ENCODE measurements at places on chromosomes 5 and 9. TPM values are rescaled to one million over a fixed set of nuclear protein-coding genes. Genes with fewer than 3 reads are reported as not detected.

The AHRR gene
- 5.8 TPM for total RNA-seq

The OR13C5 gene
- not detected for total RNA-seq

The OGN gene
- not detected for total RNA-seq

The GABRA1 gene
- total RNA-seq: not detected

The WNT8A gene
- total RNA-seq: not detected

The RNF183 gene
- 0.23 TPM for total RNA-seq

The ZNF782 gene
- total RNA-seq: 9.2 TPM

The SLC6A7 gene
- total RNA-seq: not detected

The SPINK4 gene
- not detected for total RNA-seq

GRCh38 chr5:5014586-5015235 is 125.4 kb upstream of the ADAMTS16 start:
- H3K4me3 ChIP-seq: no peak overlapping the region
- no peaks in the 10 kb centered on the region for H3K27me3 ChIP-seq
- DNase-seq: no peak
- no peak overlapping the region for H3K27ac ChIP-seq
- H3K4me1 ChIP-seq: no peaks in the 10 kb centered on the region

- no peak overlapping the region for H3K4me3 ChIP-seq
- H3K27me3 ChIP-seq: no peaks in the 10 kb centered on the region
- H3K4me1 ChIP-seq: peaks cover 24% of the 10 kb centered on the region
- H3K36me3 ChIP-seq: peaks cover 12% of the 10 kb centered on the region
Measured at GRCh38 chr5:159171274-159171673, 38.1 kb downstream of the RNF145 start.

DNA sequence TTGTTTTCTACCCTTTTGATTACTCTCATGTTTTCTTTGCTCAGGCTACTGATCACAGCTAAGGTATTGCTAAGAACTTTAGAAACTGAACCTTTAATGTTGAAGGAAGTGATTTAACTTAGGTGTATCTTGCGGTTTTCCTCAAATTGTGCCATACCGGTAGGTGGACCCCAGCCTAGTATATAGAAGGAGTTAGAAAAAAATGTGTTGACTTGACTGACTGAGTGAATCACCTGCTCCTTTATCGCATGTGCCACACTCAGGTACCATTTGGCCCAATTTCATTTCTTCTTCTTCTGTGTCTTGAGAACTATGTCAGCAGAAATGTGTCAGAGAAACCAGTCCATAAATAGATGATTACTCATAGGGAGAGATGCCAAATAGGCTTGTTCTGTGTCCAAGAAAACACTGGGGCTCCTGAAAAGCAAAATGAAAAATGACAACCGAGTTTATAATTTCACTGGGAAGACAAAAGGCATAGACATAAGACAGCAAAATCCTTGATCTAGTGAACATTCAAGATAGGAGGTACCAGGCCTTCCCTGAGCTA is 19.4 kb downstream of the PLPPR1 start:
- H3K27ac ChIP-seq: no peak overlapping the region
- H3K4me3 ChIP-seq: no peak overlapping the region
- H3K36me3 ChIP-seq: no peaks in the 10 kb centered on the region
- no peaks in the 10 kb centered on the region for H3K4me1 ChIP-seq

GRCh38 chr5:42495914-42496313 is 72.7 kb downstream of the GHR start:
- no peaks in the 10 kb centered on the region for H3K36me3 ChIP-seq
- H3K27ac ChIP-seq: no peak overlapping the region
- no peak for DNase-seq

- no peaks in the 10 kb centered on the region for H3K4me1 ChIP-seq
- no peak for DNase-seq
- H3K36me3 ChIP-seq: no peaks in the 10 kb centered on the region
- no peak overlapping the region for H3K4me3 ChIP-seq
- H3K27ac ChIP-seq: no peak overlapping the region
- H3K27me3 ChIP-seq: no peaks in the 10 kb centered on the region
Measured at GRCh38 chr5:51028394-51028793, 354.9 kb upstream of the ISL1 start.

- H3K4me3 ChIP-seq: no peak overlapping the region
- H3K36me3 ChIP-seq: no peaks in the 10 kb centered on the region
- no peak for DNase-seq
- H3K27ac ChIP-seq: no peak overlapping the region
- H3K4me1 ChIP-seq: peaks cover 6% of the 10 kb centered on the region
- H3K27me3 ChIP-seq: no peaks in the 10 kb centered on the region
Measured at GRCh38 chr5:59660737-59661136, 232.8 kb downstream of the PDE4D start.

DNA sequence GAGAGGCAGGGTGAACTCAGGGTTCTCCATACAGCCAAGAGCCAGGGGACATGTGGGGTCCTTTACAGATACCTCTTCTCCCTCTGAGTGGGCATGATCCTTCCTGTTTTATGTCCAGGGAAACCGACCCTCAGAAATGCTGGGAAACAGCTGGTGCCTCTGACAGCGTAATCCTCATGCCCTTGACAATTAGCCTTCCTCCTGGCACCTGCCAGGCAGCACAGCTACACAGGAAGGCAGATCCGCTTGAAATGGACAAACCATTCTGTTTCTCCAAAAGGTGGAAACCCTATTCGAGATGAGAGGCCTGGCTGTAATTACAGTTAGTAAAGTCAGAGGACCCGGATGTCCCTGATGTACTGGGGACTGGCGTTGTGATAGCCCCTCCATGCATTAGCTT is 7.2 kb downstream of the ERGIC1 start:
- H3K4me3 ChIP-seq: no peak overlapping the region
- H3K36me3 ChIP-seq: peaks cover 28% of the 10 kb centered on the region
- no peaks in the 10 kb centered on the region for H3K27me3 ChIP-seq
- peaks cover 69% of the 10 kb centered on the region for H3K4me1 ChIP-seq
- peak overlapping the region; percentile 22 for H3K27ac ChIP-seq

DNA sequence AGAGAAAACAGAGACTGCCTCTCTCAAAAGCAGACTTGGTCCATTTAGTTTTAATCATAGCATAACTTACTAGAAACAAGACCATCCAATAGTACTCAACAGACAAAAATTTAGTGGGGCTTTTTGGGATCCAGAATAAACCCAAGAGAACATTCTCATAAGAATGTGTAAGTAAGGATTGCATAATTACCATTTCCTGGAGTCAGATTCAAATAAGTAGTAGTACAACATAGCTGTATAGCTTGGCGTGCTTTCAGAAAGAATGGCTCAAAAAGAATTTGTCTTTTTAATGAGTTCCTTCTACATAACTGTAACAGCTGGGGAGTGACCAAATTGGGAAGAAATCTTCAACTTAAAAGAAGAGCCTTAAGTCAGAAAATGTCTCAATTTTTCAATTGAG is 145.4 kb downstream of the DENND1A start:
- no peak for DNase-seq
- peaks cover 26% of the 10 kb centered on the region for H3K36me3 ChIP-seq
- no peak overlapping the region for H3K4me3 ChIP-seq
- no peaks in the 10 kb centered on the region for H3K27me3 ChIP-seq

DNA sequence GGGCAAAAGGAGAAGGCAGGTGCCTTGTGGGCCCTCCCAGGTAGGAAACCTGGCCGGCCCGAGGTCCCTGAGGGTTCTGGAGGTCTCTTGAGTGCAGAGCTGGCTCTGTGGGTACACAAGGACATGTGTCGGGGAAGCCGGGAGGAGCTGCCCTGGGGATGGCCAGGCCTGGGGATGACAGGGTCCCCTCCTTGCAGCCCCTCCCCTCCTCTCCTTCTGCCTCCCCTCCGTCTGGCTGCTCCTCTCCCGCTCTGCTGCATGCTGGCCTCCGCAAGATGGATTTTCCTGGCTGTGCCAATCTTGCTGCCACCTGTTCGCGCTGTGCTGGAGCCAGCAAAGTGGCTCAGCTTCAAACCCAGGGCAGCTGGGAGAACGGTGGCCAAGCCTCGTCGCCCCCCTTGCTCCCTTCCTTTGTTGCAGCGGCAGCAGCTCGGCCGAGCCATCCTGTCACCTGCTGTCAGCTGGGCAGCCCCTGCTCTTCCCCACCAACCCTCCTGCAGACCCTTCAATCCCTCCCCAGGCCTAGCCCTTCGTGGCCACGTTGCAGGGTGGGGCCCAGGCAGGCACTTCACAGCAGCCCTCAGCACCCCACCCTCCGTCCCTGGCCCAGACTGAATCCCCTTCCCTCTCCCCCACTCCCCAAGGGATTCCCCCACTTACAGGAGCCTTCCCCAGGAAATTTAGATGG is 17.6 kb upstream of the UNC5A start:
- H3K36me3 ChIP-seq: no peaks in the 10 kb centered on the region
- DNase-seq: no peak
- H3K4me3 ChIP-seq: no peak overlapping the region
- no peaks in the 10 kb centered on the region for H3K4me1 ChIP-seq
- H3K27ac ChIP-seq: no peak overlapping the region

- H3K27me3 ChIP-seq: no peaks in the 10 kb centered on the region
- no peak overlapping the region for H3K27ac ChIP-seq
- peaks cover 4% of the 10 kb centered on the region for H3K36me3 ChIP-seq
- peaks cover 33% of the 10 kb centered on the region for H3K4me1 ChIP-seq
- no peak overlapping the region for H3K4me3 ChIP-seq
- no peak for DNase-seq
Measured at GRCh38 chr5:61416420-61416819, 84.4 kb downstream of the ZSWIM6 start.

DNA sequence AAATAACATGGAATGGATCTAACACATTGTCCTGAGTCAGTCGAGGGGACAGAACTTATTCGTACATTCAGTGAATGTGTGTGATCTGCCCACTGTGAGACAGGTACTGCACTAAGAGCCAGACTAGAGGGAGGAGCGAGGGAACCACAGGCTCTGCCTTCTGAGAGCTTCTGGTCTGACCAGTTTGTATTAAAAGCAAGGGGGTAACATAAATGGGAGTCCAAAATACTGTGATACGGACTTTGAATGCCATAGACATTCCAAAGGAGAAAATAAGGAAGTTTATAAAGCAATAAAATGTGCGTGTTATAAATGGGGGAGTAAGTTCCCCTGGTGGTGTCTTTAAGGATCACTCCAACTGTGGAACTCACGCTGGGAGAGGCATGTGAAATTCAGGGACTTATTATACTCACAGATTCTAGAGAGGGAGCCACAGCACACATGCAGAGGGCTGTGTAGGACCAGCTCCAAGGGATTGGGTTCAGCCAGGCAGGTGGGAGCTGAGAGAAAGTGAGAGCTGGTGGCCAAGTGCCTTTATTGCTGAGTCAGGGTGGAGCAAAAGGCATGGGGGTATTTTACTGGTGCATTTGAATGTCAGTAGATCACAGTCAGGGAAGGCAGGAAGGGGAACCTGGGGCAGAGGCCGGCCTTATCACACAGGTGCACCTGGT is 186.5 kb upstream of the WWC1 start:
- no peak for DNase-seq
- no peaks in the 10 kb centered on the region for H3K4me1 ChIP-seq
- no peak overlapping the region for H3K4me3 ChIP-seq
- no peaks in the 10 kb centered on the region for H3K27me3 ChIP-seq
- H3K36me3 ChIP-seq: no peaks in the 10 kb centered on the region

DNA sequence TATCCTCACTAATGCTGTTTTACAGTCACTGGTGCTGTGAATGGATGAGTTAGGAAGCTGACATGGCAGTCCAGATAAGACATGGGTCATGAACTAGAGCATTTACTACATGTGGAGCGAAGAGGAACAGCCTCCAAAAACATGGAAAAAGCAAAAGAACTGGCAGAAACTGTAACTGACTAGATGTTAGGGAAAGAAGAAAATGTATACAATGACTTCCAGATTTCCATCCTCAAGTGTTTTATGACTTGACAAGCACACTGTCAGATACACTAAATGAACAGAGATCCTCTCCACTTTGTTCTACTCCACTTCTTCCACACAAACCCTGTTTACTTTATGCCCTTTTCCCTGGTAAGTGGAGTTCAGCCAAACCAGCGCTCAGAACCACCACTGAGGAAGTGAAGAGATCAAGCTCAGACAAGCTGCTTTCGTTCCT is 11.5 kb downstream of the HMGCS1 start:
- H3K4me1 ChIP-seq: peaks cover 41% of the 10 kb centered on the region
- H3K27ac ChIP-seq: no peak overlapping the region
- peaks cover 46% of the 10 kb centered on the region for H3K36me3 ChIP-seq
- H3K27me3 ChIP-seq: no peaks in the 10 kb centered on the region
- DNase-seq: no peak
- no peak overlapping the region for H3K4me3 ChIP-seq

- H3K4me1 ChIP-seq: peaks cover 28% of the 10 kb centered on the region
- no peak for DNase-seq
- no peak overlapping the region for H3K27ac ChIP-seq
- H3K36me3 ChIP-seq: peaks cover 9% of the 10 kb centered on the region
Measured at GRCh38 chr9:680106-680505, 161.4 kb upstream of the DMRT1 start.

DNA sequence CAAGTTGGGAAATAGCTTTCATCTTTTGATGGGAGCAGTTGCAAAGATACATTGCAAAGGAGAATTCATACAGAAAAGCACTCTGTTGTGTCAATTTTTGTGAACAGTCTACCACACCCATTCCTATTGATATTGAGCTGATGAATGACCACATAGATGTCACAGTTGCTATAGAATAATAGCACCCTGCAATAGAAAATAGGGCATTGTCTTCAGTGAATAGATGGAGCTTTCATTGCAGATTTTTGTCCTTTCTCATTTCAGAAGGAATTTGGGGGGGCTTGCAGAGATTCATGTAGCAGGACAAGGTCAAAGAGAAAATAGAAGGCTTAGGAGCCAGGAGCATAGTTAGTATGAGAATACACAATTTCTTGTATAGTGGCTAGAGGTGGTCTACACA is 237.9 kb downstream of the TMEM38B start:
- no peak overlapping the region for H3K27ac ChIP-seq
- no peak for DNase-seq
- no peaks in the 10 kb centered on the region for H3K36me3 ChIP-seq
- no peaks in the 10 kb centered on the region for H3K4me1 ChIP-seq
- H3K4me3 ChIP-seq: no peak overlapping the region

DNA sequence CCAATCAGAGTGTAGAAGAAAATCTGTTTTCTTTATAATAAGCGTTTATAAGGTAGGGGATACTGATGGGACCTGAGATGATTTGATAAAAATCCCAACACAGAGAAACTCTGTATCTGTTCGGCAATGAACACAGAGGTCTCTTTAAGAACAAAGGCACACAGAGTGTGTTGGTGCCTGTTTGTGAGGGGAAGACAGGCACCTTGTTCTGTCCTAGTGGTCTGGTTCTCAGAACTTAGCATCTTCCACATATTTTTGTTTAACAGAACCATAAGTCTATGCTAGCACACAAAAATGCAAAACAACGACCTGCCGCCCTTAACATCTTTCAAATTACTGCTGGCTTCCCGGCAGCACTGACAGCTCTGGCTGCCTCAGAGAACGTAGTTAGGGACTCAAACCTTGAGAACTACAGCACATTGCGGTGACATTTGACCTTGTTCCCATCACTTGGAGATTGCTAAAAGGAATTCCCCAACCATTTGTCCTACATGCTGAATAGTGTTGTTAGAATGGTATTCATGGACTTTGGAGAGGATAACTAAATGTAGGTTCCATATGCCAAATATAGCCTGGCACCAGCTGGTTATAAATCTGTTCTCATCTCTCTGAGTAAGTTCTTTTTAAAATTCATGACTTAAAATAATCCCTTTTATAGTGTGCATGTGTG is 871.7 kb upstream of the TYRP1 start:
- H3K27ac ChIP-seq: no peak overlapping the region
- DNase-seq: no peak
- no peaks in the 10 kb centered on the region for H3K36me3 ChIP-seq
- no peaks in the 10 kb centered on the region for H3K4me1 ChIP-seq
- H3K4me3 ChIP-seq: no peak overlapping the region

- H3K4me3 ChIP-seq: no peak overlapping the region
- peak overlapping the region; percentile 43 for H3K27ac ChIP-seq
- no peaks in the 10 kb centered on the region for H3K27me3 ChIP-seq
- no peaks in the 10 kb centered on the region for H3K4me1 ChIP-seq
Measured at GRCh38 chr9:136343121-136343883, 16.0 kb downstream of the GPSM1 start.

- H3K36me3 ChIP-seq: peaks cover 2% of the 10 kb centered on the region
- H3K27ac ChIP-seq: peak overlapping the region; percentile 65
- H3K4me1 ChIP-seq: peaks cover 89% of the 10 kb centered on the region
- H3K4me3 ChIP-seq: peak overlapping the region; percentile 1
- H3K27me3 ChIP-seq: no peaks in the 10 kb centered on the region
Measured at GRCh38 chr5:81021486-81021885, 61.3 kb downstream of the RASGRF2 start.
